ENCODE measurements at places on chromosomes 16 and 17.

- DNase-seq: no peak
Measured at GRCh38 chr17:50155115-50155819, 4.8 kb upstream of the PPP1R9B start.

DNA sequence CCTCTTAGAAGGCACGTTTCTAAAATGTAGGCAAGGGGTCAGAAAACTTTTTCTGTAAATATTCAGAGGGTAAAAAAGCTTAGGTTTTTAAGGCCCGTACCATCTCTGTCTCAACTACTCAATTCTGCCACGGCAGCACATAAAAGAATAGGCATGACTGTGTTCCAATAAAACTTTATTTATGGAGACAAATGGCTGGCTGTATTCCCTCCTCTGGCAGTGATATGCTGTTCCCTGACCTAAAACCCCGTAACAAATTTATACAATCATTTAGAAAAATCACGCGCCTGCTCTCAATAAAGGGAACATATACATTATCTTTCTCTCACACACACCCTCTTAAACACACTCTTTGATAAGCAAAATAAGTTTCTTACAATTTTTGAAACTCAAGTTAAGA is 138.7 kb downstream of the ZFHX3 start:
- DNase-seq: no peak

DNA sequence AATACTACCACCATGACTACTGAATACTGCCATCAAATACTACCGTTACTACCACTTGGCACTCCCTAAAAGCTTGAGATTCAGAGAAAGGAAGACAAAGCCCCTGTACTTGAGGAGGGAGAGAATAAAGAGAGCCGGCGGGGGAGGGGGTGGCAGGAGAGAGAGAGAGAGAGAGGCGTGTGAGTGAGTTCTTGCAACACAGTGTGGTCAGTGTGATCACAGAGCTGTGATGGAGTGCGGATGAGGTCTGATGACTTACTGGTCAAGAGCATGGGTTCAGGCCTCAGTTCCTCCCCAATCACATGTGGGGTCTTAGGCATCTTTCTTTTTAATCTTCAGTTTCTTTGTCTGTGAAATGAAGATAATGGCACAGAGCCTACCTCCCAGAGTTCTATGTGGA is 19.2 kb downstream of the PRKCB start:
- no peak for DNase-seq

GRCh38 chr17:75817571-75817970 is 26.6 kb downstream of the UNC13D start:
- DNase-seq: no peak

- DNase-seq: peak; percentile 39
Measured at GRCh38 chr16:3879887-3880564, 487 bp downstream of the CREBBP start.

- no peak for DNase-seq
Measured at GRCh38 chr16:4876646-4877379, 29.5 kb downstream of the UBN1 start.

DNA sequence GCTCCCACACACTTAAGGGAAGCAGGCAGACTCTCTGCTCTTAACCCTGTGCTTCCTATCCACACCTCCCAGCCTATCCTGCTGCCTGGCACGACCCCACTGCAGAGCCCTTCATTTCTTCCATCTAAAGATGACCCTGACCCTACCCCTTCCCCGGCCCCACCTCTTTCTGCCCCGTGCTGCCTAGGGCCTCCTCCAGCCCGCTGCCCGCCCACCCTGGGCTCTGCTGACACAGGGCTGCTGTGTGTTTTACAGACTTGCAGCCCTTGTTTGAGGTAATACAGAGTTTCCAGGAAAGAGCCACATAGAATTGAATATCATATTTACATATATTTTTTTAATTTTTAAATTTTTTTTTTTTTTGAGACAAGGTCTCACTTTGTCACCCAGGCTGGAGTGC is 42.0 kb downstream of the MEOX1 start:
- DNase-seq: no peak

DNA sequence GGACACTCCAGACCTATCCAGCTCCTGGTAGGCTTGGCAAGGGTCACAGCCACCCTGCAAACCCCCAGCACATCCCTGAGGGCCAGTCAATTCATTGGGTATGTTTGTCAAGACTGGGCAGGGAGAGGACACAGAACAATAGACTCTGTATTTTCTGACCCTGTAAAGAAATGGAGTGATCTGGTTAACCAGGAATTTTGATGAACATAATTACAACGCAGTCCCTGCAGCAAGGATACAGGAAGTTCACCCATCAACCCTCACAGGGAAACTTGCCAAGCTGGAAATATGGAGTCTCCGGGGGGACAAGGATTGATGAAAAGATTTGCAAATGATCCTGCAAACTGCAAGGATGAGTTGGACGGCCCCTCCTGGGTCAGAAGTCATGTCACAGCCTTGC is 126.1 kb upstream of the RCVRN start:
- DNase-seq: no peak

DNA sequence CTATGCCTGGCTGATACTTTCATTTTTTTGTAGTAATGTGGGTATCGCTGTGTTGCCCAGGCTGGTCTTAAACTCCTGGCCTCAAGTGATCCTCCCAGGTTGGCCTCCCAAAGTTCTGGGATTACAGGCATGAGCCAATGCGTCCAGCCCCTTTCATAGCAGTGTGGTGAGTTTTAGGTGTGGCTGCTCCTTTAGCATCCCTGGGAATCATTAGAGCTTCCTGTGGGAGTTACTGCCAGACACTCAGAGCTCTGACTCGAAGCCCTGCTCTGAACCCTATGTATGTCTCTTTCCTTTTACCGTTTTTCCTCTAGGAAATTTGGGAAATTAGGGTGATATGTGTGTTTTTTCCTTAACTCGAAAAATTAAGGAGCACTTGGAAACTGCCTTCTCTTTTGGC is 44.5 kb downstream of the NDE1 start:
- DNase-seq: no peak

DNA sequence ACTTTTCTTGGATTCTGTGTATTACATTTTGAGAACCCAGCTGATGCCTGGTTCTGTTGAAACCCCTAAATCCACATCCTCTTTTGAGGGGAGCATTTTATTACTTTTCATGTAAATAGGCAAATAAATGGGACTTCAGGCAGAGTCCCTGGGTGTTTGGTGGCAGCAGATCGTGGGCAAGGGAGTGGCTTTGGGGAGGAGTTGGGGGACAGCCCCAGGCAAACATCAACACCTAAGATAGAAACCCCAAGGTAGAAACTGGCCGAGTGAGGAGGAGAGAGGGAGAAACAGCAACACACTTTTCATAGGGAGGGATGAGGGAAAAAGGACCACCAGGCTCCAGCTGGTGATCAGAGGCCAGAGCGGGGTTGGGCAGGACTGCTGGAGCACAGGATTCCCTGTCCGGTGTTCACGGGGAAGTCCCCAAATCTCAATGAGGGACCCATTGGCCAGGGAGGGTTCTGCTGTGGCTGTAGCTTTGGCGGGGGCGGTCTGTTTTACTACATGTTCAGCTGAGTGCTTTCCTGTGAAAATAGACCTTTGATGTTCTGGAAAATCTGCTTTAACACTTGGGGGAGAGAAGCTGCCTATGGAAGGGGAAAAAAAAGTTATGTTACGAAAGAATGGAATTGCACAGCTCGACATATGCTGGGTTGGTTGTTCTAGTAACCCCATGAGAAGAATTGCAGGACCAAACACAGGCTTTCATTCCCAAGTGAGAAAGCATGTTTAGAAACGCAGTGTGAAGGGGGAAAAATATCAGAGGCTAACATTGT is 46.6 kb downstream of the MSI2 start:
- no peak for DNase-seq

GRCh38 chr16:28880589-28880915 is 2.3 kb downstream of the ATP2A1 start:
- DNase-seq: no peak

- peak; percentile 76 for DNase-seq
Measured at GRCh38 chr17:81865733-81866439, 5.3 kb downstream of the ARHGDIA start.

DNA sequence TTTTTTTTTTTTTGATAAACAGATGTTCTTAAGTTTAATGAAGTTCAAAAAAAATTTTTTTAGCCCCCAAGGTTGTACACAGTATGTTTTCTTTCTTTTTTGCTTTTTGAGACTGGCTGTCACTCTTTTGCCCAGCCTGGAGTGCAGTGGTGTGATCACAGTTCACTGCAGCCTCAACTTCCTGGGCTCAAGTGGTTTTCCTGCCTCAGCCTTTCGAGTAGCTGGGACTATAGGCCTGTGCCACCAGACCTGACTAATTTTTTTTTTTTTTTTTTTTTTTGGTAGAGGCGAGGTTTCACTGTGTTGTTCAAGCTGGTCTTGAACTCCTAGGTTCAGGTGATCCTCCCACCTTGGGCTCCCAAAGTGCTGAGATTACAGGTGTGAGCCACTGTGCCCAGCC is 12.8 kb downstream of the ITGAE start:
- DNase-seq: no peak

GRCh38 chr17:83019376-83019775 is 60.0 kb upstream of the METRNL start:
- DNase-seq: no peak

GRCh38 chr16:84277244-84277823 is 17.3 kb upstream of the WFDC1 start:
- peak; percentile 41 for DNase-seq

GRCh38 chr17:41885733-41886132 is 20.5 kb upstream of the KLHL11 start:
- no peak for DNase-seq

- peak; percentile 100 for DNase-seq
Measured at GRCh38 chr17:50893183-50893993, 27.2 kb upstream of the TOB1 start.

- peak; percentile 33 for DNase-seq
Measured at GRCh38 chr17:58531661-58532554, 17.5 kb upstream of the MTMR4 start.

DNA sequence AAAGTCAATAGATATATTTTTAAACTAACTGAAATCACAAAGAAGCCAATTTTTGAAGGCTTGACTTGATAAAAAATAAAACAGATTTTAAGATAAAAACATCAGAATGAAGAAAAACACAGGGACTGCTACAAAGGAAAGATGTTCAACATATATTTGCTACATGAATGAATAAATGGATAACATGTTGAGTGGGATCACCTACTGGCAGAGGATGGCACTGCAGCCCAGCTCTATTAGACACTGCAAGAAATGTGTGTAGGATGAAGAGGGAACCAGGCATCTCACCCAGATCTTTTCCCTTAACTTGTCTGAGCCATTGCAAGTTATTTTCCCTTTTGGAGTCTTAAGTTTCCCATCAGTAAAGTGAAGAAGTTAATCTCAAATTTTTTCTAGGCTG is 4.2 kb downstream of the AIPL1 start:
- no peak for DNase-seq

GRCh38 chr16:9787717-9788116 is 394.5 kb downstream of the GRIN2A start:
- DNase-seq: peak; percentile 44

GRCh38 chr17:56549501-56549900 is 44.0 kb upstream of the NOG start:
- no peak for DNase-seq

DNA sequence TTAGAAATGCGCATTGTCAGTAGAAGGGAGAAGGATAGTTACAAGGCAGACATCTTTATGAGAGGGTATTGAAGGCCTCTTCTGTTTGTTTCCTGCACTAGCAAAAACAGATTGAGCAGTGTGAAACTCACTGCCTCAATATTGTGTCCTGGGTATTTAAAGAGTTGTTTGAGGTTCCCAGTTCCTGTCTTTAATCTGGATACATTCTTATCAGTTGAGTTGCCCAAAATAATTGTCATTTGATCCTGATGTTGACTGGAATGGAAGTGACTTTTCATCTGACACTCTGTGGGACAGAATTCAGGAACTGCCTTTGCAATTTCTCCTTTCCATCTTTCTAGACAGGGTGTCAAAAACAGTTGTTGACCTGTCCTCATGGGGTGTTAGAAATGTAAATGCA is 1.7 kb downstream of the ATP6V0A1 start:
- DNase-seq: peak; percentile 38

DNA sequence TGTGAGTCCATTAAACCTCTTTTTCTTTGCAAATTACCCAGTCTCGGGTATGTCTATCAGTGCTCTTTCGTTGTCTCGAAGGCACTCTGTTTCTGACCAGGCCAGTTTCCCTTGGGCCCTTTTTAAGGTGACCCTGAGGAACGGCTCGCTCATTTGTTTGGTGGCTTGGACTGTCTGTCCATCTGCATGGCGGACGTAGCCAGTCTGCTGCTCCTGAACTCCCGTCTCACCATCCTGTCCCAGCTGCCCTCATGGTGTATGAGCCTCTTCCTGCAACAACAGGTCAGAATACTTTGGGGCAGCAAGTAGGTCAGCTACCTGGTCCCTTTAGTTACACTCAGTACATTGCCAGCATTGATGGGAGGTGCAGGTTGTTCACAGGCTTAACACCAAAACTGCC is 19.0 kb downstream of the DRC7 start:
- no peak for DNase-seq

DNA sequence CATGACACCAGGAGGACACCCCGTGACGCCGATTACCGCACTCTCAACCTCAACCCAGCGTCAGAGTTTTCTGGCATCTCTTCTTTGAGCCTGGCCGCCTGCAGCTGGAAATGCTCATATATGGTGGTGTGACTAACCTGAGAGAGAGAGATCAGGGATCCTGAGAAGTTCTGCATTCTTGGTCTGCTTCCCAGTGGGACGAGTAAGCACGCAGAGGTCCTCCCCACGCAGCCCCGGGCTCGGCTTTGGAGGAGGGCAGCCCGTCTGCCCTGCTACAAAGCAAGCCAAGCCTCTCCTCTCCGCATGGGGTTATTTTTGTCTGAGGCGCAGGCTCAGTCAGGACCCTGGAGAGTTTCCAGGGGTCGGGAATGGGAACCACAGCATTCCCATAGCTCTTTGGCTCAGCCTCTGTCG is 16.5 kb downstream of the CRISPLD2 start:
- no peak for DNase-seq

GRCh38 chr17:40553694-40554534 is 11.4 kb downstream of the CCR7 start:
- peak; percentile 30 for DNase-seq

DNA sequence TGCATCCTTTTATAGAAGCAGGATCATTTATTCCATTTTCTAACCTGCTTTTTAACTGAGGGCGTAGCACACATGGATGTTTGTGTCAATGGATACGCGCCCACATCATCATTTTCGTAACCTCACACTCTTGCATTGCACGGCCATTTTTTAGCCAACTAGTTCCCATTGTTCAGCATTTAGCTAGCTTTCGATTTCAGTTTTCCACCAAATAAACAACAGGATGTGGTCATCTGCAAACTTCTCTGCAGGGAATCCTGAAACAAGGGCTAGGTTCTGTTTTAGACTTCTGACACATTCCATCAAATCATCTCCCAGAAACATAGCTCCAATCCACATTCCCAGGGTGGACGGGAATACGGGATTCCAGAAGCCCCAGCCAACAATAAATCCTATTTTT is 6.4 kb downstream of the CYB561 start:
- peak; percentile 48 for DNase-seq

DNA sequence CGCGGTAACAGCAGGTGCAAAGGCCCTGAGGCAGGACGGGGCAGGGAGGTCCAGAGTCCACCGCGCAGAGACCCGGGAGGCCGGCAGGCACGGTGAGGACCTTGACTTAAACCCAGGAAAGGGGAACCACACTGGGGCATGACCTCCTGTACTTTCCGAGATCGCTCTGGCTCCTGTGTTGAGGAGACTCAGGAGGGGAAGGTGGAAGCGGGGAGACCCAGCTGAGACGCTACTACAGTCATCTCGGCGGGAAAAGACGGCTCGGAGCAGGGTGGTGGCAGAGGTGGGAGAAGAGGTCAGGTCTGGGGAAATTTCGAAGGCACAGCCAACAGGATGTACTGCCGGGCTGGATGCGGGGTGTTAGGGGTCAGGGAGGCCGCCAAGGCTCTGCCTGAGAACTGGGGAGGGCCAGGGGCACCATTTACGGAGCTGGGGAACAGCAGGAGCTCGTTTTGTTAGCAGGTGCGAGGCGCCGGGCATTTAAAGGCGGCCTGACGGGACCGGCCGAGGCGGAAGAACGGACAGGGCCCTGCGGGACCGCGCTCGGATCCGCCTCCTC is 22.3 kb downstream of the NPTX1 start:
- no peak for DNase-seq
